ENCODE measurements at places on chromosomes 5 and 9.
A peak's percentile ranks its signal among the peaks of the same experiment; 100 is the strongest.

- no peak for DNase-seq
Observed at GRCh38 chr9:93699650-93700049, 123.3 kb downstream of the PHF2 start.

DNA sequence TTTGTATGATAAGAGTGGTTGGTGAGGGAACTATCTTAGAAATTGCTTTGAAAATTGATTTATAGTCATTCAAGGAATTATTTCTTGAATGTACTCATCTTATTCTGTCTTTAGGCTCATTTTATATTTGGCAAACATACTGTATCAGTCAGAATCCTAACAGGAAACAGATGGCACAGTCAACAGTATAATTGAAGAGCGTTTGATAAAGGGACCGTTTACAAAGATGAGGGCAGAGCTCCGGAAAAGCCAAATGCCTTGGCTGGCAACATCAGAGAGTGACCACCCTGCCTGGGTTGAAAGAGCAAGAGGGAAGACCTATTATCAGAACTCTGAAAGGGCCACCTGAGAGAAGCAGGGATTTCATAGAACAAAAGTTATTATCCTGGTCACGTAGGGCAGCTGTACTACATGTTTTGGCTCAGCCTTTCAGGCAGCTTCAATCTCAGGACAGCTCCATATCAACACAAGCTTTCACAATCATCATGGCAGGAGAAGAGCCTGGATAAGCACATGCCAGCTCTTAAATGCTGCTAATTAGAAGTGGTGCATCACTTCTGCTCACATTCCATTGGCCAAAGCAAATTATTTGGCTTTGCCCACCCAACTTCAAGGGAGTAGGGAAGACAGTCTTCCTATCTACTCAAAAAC lies 47.2 kb upstream of the ARL15 start:
- DNase-seq = no peak

DNA sequence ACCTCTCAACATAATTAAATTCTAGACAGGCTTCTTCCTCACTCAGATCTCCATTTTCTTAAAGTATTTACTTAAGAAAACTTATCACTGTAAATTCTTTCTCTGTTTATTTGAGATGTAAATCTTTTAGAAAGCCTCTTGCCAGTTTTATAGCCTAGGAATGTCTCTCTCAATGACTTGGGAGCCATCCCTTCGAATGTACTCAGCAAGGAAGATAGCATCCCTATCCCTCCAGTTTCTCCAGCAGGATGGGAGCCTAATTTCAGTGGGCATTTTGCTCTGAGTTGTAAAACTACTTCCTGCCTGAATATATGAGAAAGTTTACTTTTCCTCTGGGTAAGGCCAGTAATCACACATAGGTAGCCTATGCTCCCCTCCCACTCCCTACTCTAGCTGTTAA lies 558.5 kb upstream of the ARRDC3 start:
- DNase-seq = no peak

DNA sequence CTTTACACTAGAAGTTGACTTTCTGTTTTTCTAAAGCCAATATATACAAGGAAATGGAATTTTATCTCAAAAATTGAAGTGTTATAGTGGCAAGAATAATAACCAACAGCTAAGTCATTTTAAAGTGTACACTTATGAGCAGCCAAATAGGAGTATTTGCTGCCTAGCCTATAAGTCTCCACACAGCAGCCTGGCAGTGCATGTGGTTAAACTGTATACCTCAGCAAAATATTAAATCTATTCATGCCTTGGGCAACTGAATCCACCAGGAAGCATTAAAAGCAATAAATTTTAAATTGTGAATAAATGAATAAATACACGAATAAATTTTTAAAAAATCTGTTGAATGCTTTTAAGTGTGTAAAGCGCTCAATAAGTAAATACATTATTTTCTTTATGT lies 432.4 kb upstream of the RORB start:
- DNase-seq = no peak

DNA sequence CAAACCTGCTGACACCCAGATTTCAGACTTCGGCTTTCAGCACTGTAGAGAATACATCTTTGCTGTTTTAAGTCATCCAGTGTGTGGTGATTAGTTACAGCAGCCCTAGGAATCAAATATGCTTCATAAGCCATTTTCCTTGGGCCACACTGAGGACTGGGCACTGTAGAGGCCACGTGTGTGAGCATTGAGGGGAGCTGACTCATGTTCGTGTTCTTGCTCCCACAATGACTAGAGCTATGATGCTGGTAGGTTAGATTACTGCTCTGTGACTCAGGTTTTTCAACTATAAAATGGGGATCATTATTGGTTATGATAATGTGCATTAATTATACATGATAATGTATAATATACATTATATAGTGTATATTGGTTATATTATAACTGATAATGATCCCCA lies 96.5 kb upstream of the PALM2AKAP2 start:
- no peak for DNase-seq

- no peak for DNase-seq
Observed at GRCh38 chr9:12666813-12667212, 26.4 kb upstream of the TYRP1 start.

GRCh38 chr5:94080390-94080789 lies 339.0 kb upstream of the POU5F2 start:
- no peak for DNase-seq

GRCh38 chr5:96235008-96235910 lies 197.8 kb downstream of the PCSK1 start:
- no peak for DNase-seq

- no peak for DNase-seq
Observed at GRCh38 chr9:38047301-38048251, 21.5 kb downstream of the SHB start.

- no peak for DNase-seq
Observed at GRCh38 chr9:12640866-12641636, 52.1 kb upstream of the TYRP1 start.

DNA sequence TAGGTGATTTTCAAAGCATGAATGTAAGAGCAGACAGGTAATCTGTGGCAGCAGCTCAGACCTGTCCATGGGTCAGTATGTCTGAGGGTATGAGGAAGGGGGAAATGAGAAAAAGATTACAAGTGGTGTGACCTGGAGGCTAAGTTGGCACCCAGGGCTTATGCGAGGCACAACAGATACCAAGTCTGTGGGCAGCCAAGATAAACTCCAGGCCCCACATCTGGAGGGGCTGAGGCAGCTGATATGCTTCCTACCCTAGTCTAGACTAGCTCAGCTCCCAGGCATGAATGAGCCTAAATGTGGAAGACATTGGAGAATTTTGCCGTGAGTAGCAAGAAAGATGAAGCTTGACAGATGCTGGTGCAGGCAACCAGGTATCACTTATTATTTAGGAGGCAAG lies 151.7 kb downstream of the PIK3R1 start:
- no peak for DNase-seq

DNA sequence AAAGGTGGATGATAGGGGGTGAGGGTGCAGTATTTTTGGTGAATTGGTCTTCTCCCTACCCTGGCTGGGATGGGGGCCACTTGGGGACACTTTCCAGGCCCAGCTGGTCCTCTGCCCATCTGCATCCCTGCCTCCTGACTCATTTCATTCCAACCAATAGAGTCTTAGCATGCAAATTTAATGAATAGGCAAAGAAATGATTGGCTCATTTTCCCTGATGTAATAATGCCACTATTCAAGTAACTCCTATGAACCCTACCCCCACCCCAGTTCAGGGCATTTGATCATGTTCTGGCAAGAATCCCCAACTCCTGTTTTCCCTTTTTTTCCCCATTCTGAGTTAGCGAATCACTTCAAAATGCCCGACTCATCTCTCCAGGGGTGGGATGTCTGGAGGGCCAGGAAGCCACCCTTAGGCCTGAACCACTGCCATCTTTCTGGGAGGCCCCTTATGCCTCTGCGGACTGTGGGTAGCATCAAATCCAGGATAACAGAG lies 56.7 kb downstream of the PCDH1 start:
- no peak for DNase-seq

- DNase-seq = no peak
Observed at GRCh38 chr5:76365561-76365960, 37.5 kb upstream of the IQGAP2 start.

DNA sequence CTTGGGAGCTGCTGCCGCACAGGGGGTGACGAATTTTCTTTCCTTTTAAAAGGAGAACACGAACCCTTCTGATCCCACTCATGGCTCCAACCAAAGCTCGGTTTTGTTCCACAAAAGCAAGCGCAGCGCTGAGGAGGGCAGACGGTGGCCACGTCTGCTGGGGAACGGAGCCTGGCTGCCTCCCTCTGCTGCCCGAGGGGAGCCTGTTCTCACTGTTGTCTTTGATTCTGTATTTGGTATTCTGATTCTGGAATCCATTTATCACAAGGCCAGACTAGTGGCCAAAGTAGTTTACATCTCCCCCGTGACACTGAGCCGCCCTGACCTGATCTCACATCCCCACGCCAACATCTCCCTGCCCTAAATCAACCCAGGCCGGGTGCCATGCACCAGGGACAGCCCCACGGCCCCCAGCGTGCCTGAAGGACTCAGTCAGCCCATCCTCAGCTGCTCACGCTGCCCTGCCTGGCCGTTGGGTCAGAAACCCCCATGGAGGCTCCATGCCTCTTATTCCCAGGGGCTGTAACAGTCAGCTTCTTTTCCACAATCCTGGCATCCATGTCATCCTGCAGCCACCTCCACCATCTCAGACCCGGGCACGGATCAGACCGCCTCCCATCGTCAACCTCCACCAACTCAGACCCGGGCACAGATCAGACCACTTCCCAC lies 6.7 kb upstream of the NSMF start:
- no peak for DNase-seq

- DNase-seq = no peak
Observed at GRCh38 chr5:148973455-148973854, 89.4 kb downstream of the SH3TC2 start.

GRCh38 chr5:116498503-116499048 lies 76.0 kb downstream of the SEMA6A start:
- DNase-seq = no peak

DNA sequence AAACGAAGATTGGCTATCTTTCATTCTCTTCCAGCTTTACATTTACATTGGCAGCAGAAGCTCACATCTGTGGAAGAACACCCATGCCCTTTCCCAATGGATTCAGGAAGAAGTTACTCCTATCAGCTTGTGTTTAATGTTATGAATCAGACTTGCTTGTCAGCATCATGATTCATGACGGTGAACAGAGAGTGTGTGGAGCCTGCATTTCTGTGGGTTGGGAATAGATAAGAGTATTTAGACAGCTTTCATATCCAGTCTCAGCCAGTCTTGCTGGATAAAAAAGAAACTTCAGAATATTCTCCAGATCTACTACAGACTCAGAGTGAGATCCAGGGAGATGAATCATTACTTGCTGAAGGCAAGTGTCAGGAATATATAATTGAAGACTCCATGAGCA lies 812.9 kb upstream of the ZNF608 start:
- no peak for DNase-seq

- DNase-seq = peak; percentile 41
Observed at GRCh38 chr5:82174128-82174918, 103.8 kb downstream of the RPS23 start.

DNA sequence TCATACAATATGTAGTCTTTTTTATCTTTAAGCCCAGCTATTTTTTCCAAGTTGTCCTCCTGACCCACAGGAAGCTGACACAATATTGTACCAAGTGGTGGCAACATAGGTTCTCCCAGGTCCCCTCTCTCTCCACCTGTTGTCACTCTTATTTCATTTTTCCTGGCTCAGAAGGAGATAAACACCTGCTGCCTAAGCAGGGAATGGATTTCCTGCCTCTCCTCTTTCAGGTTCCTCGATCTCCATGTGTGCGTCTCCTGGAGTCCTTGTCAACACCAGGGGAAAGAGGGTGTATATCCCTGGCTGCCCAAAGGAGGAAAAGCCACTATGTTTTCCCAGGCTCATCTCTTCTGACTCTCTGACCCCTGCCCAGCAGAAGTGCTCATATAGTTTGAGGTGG lies 81.8 kb upstream of the KLF9 start:
- no peak for DNase-seq

DNA sequence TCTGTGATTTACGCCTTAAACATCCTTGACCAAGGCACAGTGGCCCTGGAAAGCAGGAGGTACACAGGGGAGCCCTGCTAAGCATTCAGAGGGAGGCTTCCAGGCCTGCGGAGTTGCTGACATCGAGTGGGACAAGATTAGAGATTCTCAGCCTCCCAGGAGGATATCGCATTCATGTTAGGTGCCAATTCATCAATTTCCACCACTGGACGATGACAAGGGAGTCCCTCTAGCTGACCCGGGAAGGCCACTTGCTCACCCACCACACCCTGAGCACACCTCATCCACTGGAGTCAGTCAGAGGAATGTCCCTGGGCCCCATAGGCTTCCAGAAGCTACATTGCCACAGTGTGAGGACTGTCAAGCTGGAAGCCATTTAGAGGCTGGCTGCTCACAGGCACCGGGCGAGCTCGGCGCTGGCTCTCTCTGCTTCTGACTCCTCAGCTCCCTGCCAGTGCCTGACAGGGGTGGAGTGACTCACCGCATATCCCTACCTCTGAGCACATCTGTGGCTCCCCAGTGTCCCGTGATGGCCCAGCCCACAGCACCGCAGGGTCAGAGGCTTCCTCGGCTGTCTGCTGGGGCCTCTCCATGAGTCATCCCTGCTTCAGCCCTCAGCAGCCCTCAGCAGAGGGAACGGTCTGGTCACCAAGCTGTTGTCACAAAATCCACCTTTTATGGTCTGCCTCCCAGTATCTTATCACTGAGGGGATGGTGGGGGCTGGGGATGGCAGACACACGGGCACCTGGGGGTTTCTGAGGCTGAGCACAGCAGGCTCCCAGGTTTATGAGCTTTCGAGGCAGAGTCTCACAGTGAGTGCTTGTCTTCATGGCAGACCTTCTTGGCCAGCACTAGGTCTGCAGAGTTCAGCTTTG lies 117.5 kb downstream of the ZNF608 start:
- no peak for DNase-seq

DNA sequence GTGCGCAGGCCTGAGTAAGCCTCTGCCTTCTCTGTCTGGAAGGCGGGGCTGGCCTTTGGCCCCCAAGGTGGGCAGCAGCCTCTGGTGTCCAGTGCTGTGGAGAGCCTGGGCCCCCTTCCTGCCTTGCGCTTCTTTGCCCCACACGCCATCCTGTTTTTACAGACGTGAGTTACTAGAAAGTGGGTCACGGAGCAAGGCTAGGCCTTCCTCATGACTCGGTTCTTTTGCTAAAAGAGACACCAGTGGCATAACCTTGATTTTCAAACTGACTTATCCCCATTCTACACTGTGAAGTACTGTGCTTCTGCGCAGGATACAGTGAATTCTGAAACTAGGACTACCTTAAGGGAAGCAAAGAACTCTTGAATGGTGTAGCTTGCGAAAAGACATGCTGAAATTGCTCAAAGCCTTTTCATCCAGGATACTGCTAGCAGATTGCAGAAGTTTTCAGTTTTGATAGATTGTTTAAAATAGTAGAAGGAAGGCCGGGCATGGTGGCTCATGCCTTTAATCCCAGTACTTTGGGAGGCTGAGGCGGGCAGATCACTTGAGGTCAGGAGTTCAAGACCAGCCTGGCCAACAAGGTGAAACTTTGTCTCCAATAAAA lies 7.2 kb downstream of the ROPN1L start:
- no peak for DNase-seq

All from memory B cell (primary cell).